Activated naive CD4-positive, alpha-beta T cell treated with anti-CD3 and anti-CD28 coated beads, Interleukin-2, amount 10 ng/mL, durations not matched to agents 7 days and 5 days (primary cell): ENCODE measurements at places on chromosomes 2 and 18.
A peak's percentile ranks its signal among the peaks of the same experiment; 100 is the strongest.

DNA sequence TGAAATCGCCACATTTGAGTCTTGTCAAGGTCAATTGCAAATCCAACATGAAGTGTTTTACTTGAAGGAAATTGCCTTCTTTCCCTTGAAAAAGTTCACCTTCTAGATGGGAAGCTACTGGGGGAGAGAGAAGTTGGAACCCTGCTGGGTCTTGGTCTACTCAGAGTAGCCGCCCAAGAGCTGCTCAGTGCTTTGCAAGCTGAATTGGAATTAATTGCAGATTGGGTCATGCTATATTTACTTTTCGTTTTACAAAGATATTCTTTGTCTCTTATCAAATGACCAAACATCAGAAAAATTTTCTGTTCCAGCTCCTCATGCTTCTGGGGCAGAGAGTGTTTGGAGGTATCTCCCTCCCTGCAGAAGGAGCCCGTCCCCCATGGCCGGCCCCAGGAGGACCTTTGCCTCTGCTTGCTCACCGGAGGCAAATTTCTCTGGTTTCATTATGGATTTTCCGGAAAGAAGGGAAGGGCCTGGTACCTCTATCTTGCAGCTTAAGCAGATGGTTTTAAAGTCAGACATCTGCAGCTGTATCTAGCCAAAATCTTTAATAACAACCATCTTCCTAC is 289.7 kb downstream of the MYT1L start:
- H3K36me3 ChIP-seq = no peaks in the 10 kb centered on the region
- no peak overlapping the region for H3K27ac ChIP-seq
- H3K4me1 ChIP-seq = no peaks in the 10 kb centered on the region
- DNase-seq = no peak
- peaks cover 6% of the 10 kb centered on the region for H3K27me3 ChIP-seq

GRCh38 chr2:39836638-39837037 is 57.6 kb upstream of the THUMPD2 start:
- H3K27ac ChIP-seq = no peak overlapping the region
- DNase-seq = no peak
- H3K4me1 ChIP-seq = no peaks in the 10 kb centered on the region
- peaks cover 4% of the 10 kb centered on the region for H3K27me3 ChIP-seq

DNA sequence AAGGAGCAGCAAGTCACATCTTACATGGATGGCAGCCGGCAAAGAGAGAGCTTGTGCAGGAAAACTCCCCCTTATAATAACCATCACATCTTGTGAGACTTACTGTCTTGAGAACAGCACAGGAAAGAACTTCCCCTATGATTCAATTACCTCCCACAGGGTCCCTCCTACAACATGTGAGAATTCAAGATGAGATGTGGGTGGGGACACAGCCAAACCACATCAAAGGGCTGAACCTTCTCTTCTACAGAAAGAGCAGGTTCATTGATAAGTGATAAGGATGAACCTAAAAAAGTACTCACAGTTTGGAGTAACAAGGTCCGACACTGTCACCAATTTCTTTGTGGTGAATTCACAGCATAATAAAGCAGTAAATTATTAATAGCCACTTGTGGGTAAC is 422.2 kb upstream of the FSIP2 start:
- no peaks in the 10 kb centered on the region for H3K36me3 ChIP-seq
- H3K4me3 ChIP-seq = no peak overlapping the region
- DNase-seq = no peak
- H3K4me1 ChIP-seq = no peaks in the 10 kb centered on the region
- H3K27ac ChIP-seq = no peak overlapping the region
- H3K27me3 ChIP-seq = no peaks in the 10 kb centered on the region

DNA sequence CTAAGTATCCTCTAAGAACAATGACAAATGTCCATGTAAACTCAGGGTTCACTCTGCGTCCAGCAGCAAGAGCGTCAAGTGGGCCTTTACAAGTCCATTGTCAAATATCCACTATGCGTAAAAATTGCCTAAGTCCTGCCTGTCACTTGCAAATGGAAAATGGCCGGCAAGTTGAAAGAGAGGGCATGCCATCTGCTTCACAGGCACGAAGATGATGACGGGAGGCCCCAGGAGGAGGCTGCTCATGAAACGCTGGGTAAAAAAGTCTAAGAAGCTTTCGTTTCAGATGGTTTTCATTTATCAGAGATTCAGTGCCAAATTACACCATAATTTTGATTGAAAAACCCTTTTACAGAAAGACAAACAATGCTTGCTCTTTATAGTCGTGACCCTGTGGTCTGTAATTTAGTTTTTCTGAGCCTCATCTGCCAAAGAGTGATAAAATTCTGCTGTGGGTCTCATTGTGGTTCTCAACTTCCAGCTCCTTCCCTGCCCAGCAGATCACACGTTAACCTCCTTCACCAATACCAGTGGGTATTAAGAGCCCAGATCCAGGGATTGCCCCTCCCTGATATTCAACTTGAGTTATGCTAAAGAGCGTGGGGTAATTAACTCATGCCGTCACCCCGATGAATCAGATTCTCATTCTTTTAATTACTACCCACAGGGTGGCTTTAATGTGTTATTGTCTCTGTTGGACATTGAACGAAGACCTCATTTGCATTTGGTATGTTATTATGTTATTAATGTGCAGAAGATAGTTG is 160.2 kb upstream of the ALKAL2 start:
- H3K4me1 ChIP-seq = peaks cover 4% of the 10 kb centered on the region
- H3K27ac ChIP-seq = no peak overlapping the region
- H3K36me3 ChIP-seq = no peaks in the 10 kb centered on the region
- H3K27me3 ChIP-seq = peaks cover 16% of the 10 kb centered on the region
- H3K4me3 ChIP-seq = no peak overlapping the region

GRCh38 chr2:179313057-179313456 is 48.4 kb upstream of the SESTD1 start:
- H3K36me3 ChIP-seq = no peaks in the 10 kb centered on the region
- no peaks in the 10 kb centered on the region for H3K4me1 ChIP-seq
- H3K27ac ChIP-seq = no peak overlapping the region
- DNase-seq = no peak
- H3K27me3 ChIP-seq = peaks cover 21% of the 10 kb centered on the region
- no peak overlapping the region for H3K4me3 ChIP-seq

DNA sequence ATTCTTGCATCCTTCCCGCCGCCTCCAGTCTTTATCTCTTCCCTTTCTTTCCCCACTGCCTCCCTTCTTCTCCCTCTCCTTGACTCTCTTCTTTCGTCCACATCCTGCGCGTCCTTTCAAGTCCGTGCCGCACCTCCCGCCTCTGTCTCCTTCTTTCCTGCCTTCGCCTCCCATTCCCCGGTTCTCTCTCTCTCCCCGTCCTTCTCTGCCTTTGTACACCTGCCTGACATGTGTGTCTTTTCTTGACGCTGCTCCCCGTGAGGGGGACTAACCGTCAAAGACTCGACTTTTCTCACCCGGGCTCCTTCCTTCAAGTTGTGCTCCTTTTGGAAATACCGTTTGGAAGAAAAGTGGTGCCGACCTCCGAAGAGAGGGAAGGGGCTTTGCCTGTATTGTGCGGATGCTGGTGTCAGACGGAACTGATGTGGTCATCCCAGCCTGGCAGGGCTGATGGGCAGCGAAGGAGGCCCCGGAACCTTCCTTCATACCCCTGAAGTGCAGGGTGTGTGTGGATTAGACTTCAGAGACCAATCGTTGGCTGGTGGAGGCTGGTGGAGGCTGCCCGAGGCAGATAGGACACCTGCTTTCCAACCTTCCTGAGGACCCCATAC is 879 bp downstream of the TMEM178A start:
- H3K27me3 ChIP-seq = peaks cover 64% of the 10 kb centered on the region
- no peaks in the 10 kb centered on the region for H3K36me3 ChIP-seq
- no peak for DNase-seq
- H3K27ac ChIP-seq = no peak overlapping the region
- H3K4me1 ChIP-seq = peaks cover 13% of the 10 kb centered on the region

GRCh38 chr2:218229239-218229638 is 12.2 kb downstream of the ARPC2 start:
- peak overlapping the region; percentile 69 for H3K4me3 ChIP-seq
- peak; percentile 63 for DNase-seq
- peaks cover 88% of the 10 kb centered on the region for H3K4me1 ChIP-seq
- peak overlapping the region; percentile 95 for H3K27ac ChIP-seq
- peaks cover 81% of the 10 kb centered on the region for H3K36me3 ChIP-seq

- H3K4me1 ChIP-seq = no peaks in the 10 kb centered on the region
- no peaks in the 10 kb centered on the region for H3K36me3 ChIP-seq
- H3K27ac ChIP-seq = no peak overlapping the region
Measured at GRCh38 chr2:45220227-45220626, 211.0 kb upstream of the SIX2 start.

DNA sequence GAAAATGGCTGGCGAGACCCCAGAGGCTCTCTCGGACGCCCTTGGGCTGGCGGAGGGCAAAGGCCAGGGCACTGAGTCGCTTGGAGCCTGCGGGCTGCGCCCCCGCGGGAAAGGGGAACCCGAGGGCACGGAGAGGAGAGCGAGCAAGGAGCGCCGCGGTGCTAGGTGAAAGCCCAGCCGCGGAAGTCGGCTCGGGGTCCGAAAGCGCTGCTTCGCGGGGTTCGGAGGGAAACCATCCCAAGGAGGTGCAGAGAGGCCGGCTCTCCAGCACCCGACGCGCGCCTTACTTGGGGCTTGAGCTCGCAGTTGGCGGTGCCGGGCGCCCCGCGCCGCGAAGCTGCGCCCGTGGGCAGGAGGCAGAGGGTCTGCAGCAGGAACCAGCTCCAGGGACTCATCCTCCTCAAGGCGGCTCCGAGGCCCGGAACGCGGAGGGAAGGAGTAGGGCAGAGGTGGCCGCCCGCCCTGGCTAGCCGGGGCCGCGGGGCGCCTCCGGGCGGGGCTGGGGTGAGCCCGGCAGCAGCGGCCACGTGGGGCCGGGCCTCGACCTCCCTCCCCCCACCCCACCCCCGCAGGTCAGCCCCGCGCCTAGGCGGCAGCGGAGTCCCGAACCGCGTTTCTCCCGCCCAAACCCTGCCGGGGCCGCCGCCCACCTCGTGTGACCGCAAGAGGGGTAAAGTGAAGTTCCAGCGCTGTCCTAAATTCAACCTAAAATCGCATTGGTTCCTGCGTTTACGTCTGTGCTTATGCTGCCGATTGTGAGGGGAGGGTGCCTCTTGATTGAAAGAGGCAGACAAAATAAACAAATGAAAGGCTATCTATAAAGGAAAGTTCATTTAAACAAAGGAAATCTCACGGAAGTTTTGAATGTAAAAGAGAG is at the start of gene TRABD2A:
Gene TRABD2A (minus strand): TSS at position 440 of the 877 bp plus-strand sequence. CDS start 45 bp downstream, at position 395.
- peaks cover 29% of the 10 kb centered on the region for H3K36me3 ChIP-seq
- H3K4me3 ChIP-seq = peak within 1 kb of the TSS; percentile 95
- H3K27me3 ChIP-seq = no peaks in the 10 kb centered on the region
- H3K4me1 ChIP-seq = peaks cover 61% of the 10 kb centered on the region
- DNase-seq = peak; percentile 78
- peak within 1 kb of the TSS; percentile 96 for H3K27ac ChIP-seq

GRCh38 chr2:192004188-192004963 is 157.5 kb upstream of the CAVIN2 start:
- H3K27me3 ChIP-seq = peaks cover 4% of the 10 kb centered on the region
- no peaks in the 10 kb centered on the region for H3K36me3 ChIP-seq
- H3K4me3 ChIP-seq = no peak overlapping the region
- no peaks in the 10 kb centered on the region for H3K4me1 ChIP-seq
- no peak overlapping the region for H3K27ac ChIP-seq
